ENCODE measurements at places on chromosomes 11 and 22. TPM values are rescaled to one million over a fixed set of nuclear protein-coding genes. Genes with fewer than 3 reads are reported as not detected.

DNA sequence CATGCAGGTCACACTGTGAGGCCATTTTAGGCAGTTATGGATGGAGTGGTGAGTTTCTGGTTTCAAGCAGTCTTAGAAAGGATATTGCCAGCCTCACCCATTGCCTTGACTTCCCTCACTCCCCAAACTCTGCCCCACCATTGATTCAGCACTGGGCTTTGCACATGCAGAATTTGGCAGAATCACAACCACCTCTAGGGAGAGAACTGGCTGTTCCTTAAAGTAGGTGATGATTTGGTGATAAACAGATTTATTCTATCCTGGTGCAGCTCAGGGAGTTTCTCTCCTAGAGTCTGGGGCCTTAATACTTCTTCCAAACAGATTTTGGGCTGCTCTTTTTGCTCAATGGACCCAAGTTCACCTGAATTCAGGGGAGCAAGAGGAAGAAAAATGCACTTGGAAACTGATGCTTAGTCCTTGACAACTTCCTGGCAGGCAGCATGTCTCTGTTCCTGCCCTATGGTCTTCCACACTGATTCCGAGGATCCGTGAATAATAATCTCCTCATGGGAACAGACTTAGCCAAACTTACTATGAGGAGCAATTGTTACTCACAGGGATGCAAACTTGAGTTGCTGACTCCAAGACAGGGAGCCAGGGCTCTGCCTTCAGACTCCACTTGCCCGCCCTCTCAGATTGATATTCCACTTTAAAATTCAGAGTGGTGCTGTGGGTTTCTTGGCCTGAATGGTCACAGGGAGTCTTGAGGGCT, 129.7 kb upstream of the PARVA start:
- no peak for DNase-seq
- H3K4me1 ChIP-seq: peaks cover 36% of the 10 kb centered on the region
- no peak overlapping the region for H3K27ac ChIP-seq
- H3K36me3 ChIP-seq: no peaks in the 10 kb centered on the region
- H3K27me3 ChIP-seq: no peaks in the 10 kb centered on the region

- H3K36me3 ChIP-seq: no peaks in the 10 kb centered on the region
- DNase-seq: no peak
- no peak overlapping the region for H3K27ac ChIP-seq
- H3K4me1 ChIP-seq: no peaks in the 10 kb centered on the region
- H3K27me3 ChIP-seq: no peaks in the 10 kb centered on the region
- no peak overlapping the region for H3K4me3 ChIP-seq
Measured at GRCh38 chr11:70226183-70226582, 23.1 kb downstream of the FADD start.

GRCh38 chr22:28857288-28857687, 26.1 kb upstream of the ZNRF3 start:
- no peak overlapping the region for H3K27ac ChIP-seq
- DNase-seq: no peak
- H3K4me3 ChIP-seq: no peak overlapping the region
- no peaks in the 10 kb centered on the region for H3K4me1 ChIP-seq
- no peaks in the 10 kb centered on the region for H3K27me3 ChIP-seq

DNA sequence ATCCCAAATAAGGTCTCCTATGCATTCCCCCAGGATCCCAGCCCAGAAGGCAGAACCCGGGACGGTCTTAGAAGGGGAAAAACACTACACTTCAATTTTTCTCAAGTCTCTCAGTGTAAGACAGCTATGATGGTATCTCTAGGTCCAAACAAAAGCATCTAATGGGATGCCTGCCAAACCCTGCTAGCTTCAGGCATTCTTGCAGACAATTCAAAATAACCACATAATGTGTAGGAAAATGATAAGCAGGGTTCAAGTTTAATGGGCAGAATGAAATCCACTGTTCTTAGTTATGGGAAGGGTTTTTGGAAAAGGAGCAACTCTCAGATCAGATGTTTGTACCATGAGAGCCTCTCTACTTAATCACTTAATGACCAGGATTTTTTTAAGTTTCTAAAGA, 119.8 kb upstream of the ANO1 start:
- no peak overlapping the region for H3K4me3 ChIP-seq
- no peaks in the 10 kb centered on the region for H3K27me3 ChIP-seq
- no peaks in the 10 kb centered on the region for H3K4me1 ChIP-seq
- H3K27ac ChIP-seq: no peak overlapping the region

GRCh38 chr11:86805873-86806310, 5.5 kb downstream of the PRSS23 start:
- no peak for DNase-seq
- H3K4me1 ChIP-seq: peaks cover 91% of the 10 kb centered on the region
- H3K36me3 ChIP-seq: peaks cover 27% of the 10 kb centered on the region
- H3K27ac ChIP-seq: peak overlapping the region; percentile 71
- H3K4me3 ChIP-seq: peak overlapping the region; percentile 17

NRXN2 gene
- total RNA-seq: 9.2 TPM

DNA sequence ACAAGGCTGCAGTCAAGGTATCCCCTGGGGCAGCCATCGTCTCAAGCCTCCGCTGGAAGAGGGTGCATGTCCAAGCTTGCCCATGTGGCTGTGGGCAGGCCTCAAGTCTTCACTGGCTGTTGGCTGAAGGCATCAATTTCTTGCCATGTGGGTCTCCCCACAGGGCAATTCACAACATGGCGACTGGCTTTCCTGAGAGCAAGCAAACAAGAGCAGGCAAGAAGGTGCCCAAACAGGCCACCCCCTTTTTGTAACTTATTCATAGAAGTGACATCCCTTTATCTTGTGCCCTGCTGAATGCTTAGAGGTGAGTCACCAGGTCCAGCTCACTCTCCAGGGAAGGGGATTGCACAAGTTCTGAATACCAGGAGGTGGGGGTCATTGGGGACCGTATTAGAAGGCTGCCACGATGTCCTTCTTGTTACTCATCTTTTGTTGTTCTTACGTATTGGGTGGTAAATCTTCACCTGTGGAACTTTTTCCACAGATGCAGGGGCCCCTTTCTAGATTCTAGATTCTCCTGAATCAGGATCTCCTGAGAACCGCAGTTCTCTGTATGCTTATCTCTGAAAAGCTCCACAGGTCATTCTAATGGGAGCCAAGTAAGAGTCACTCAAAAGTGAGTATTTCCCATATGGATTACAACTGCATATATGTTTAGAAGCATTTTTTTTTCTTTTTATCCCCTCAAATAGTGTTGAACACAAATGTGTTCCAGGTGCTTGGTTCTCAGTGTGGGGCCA, 44.2 kb upstream of the MICAL2 start:
- DNase-seq: no peak
- H3K36me3 ChIP-seq: no peaks in the 10 kb centered on the region
- H3K4me1 ChIP-seq: peaks cover 21% of the 10 kb centered on the region

RAG2 gene
- 0.15 TPM for total RNA-seq

- no peak overlapping the region for H3K4me3 ChIP-seq
- DNase-seq: no peak
- no peaks in the 10 kb centered on the region for H3K36me3 ChIP-seq
- peaks cover 11% of the 10 kb centered on the region for H3K4me1 ChIP-seq
Measured at GRCh38 chr11:66326261-66327111, 9.6 kb upstream of the CD248 start.

OMP gene
- total RNA-seq: not detected

DNA sequence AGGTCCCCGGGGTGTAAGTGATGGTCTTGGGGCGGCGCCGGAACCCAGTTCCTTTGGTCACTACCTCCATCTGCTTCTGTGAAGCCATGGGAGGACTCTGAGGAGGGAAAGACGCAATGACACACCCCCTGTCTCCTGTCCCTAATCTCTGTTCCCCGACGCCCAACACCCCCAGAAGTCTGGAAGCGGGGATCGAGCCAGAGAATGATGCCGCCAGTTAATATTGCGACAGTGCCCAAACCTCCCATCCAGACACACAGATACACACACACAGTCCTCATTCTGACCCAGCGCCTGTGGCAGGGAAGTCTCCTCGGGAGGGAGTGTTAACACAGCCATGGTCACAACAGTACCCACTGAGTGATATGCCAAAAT, 352 bp downstream of the C22orf23 start:
- peak overlapping the region; percentile 83 for H3K4me3 ChIP-seq
- H3K4me1 ChIP-seq: peaks cover 14% of the 10 kb centered on the region
- H3K27ac ChIP-seq: no peak overlapping the region

- H3K27ac ChIP-seq: no peak overlapping the region
- H3K4me1 ChIP-seq: peaks cover 21% of the 10 kb centered on the region
- H3K4me3 ChIP-seq: no peak overlapping the region
- DNase-seq: no peak
- H3K36me3 ChIP-seq: no peaks in the 10 kb centered on the region
Measured at GRCh38 chr11:8690374-8691342, 8.1 kb downstream of the RPL27A start.

DNA sequence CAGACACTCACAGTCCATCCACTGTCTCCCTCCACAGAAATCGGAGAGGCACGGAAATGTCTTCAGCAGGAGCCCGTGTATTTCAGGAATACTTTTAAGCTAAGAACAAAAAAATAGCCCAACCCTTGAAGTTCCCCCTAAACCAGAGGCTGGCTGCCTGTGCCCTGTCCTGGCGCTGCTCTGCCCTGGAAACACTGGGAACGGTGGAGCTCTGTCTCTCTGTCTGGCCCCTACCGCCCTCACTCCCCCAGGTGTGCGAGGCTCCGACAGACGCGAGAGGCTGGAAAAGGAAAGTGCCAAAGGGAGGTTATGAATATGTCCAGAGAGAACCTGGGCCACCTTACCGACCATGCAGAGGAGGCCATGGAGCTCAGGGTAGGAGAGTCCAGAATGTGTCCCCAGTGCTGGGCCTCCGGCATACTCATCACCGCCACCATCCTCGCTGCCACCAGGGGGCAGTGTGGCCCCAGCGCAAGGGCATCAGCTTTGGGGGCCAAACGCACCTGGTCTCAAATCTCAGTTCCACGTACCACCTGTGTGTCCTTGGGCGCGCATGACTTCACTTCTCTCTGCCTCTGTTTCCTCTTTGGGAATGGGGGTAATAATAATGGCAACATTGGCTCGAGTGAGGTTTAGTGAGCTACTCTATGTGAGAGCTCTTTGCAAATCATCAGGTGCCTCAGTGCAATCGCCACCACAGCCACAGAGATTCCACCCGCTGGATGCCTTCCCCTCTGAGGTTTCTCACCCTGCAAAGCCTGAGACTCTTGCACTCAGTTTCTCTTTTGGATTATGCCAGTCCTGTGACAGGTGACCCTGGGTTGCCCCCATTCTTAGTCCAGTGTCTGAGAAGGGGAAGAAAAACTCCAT, 10.4 kb upstream of the SLCO2B1 start:
- DNase-seq: peak; percentile 69
- H3K27me3 ChIP-seq: no peaks in the 10 kb centered on the region
- no peak overlapping the region for H3K27ac ChIP-seq
- no peaks in the 10 kb centered on the region for H3K36me3 ChIP-seq

- no peaks in the 10 kb centered on the region for H3K36me3 ChIP-seq
- no peak overlapping the region for H3K27ac ChIP-seq
- no peaks in the 10 kb centered on the region for H3K27me3 ChIP-seq
- peaks cover 4% of the 10 kb centered on the region for H3K4me1 ChIP-seq
Measured at GRCh38 chr22:44395118-44396005, 82.6 kb upstream of the SHISAL1 start.

P2RY6 gene
- total RNA-seq: not detected

LRP4 gene
- total RNA-seq: 9.2 TPM

DNA sequence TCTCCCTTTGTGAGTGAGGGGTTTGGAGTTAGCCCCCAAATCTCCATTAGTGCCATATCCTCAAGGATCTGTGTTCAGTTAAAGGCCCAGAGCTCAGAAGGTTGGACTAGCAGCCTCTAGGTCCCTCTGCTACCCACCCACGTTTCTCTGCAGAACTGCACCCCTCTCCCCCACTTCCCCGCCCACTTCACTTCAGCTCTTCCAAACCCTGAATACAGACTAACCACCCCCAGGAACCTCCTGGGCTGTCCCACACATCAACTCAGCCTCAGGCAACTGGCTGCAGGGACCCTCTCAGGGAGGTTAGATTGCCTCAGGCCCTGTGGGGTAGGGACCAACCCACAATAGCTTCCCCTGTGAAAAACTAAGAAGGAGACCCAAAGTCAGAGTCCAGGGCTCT, 840 bp downstream of the VPREB3 start:
- no peaks in the 10 kb centered on the region for H3K27me3 ChIP-seq
- H3K4me1 ChIP-seq: peaks cover 7% of the 10 kb centered on the region
- no peaks in the 10 kb centered on the region for H3K36me3 ChIP-seq
- no peak overlapping the region for H3K27ac ChIP-seq

DNA sequence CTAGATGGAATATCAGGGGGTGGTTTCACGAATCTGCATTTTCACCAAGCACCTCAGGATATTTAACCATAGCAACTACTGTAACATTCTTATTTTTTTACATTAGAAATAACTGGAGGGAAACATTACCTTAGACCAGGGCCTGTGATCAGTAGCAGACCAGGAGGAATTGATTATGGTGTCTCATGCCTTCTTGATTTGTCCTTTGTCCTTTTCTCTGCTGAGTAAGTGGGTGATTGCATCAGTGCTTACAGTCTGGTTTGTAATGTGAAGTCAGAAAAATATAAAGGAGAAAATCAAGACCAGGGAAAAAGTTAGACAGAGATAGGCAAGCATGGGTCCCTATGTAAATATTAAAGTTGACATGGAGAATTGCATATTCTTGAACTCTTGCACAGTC, 703.3 kb downstream of the NELL1 start:
- H3K27me3 ChIP-seq: no peaks in the 10 kb centered on the region
- no peak overlapping the region for H3K27ac ChIP-seq
- no peak overlapping the region for H3K4me3 ChIP-seq
- no peaks in the 10 kb centered on the region for H3K36me3 ChIP-seq

DNA sequence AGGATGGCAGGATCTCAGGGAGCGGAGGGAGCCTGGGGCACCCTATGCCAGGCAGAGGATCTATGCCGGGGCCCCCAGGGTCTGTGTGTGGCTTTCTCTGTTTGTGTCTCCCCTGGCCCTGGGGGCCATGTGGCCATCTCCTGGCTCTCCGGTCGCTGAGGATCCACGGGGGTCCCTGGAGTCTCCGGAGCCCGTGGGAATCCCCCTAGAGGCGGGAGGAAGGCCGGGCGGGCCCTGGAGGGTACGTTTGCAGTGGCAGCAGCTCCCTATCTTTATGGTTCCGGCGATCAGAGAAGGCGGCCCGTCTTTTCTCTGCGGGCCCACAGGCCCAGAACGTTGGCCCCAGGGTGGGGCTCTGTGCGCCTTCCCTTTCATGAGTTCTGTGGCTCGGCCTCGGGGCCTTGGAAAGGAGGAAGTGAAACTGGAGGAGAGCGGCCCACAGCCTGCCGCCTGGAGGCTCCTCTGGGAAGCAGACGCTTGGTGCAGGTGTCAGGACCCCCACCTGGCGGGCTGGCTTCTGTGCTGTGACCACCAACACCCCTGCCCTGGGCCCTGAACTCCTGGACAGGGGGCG, 82.1 kb downstream of the KCNQ1 start:
- no peaks in the 10 kb centered on the region for H3K4me1 ChIP-seq
- H3K36me3 ChIP-seq: no peaks in the 10 kb centered on the region

CCDC157 gene
- total RNA-seq: 11.1 TPM
